ENCODE measurements at places on chromosomes 16 and 17.

GRCh38 chr17:40901981-40902474 is 17.0 kb upstream of the KRT20 start:
- H3K27me3 ChIP-seq: no peaks in the 10 kb centered on the region
- H3K4me1 ChIP-seq: peaks cover 24% of the 10 kb centered on the region
- peaks cover 7% of the 10 kb centered on the region for H3K36me3 ChIP-seq
- peak overlapping the region; percentile 3 for H3K4me3 ChIP-seq

GRCh38 chr16:26078716-26079355 is 387.1 kb downstream of the HS3ST4 start:
- no peaks in the 10 kb centered on the region for H3K27me3 ChIP-seq
- no peaks in the 10 kb centered on the region for H3K4me1 ChIP-seq
- no peaks in the 10 kb centered on the region for H3K36me3 ChIP-seq
- no peak overlapping the region for H3K4me3 ChIP-seq

DNA sequence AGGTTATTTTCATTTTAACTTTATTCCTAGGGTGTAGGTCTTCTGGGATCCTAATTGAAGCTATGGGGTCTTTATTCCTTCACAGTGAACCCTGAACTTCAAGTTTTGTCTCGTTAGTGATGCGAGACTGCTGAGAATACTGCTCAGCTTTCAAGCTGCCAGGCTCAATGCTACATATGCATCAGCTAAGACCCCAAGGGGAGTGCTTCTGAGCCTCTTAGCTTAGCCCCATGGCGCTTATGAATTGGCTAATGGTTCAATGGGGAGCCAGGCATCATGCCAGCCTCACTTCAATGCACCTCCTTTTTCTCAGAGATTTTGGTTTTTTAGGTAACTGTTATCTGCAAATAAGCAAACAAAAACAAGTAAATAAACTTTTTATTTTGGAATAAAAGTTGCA is 94.1 kb upstream of the SIAH1 start:
- peak overlapping the region; percentile 33 for H3K27ac ChIP-seq
- H3K4me1 ChIP-seq: peaks cover 7% of the 10 kb centered on the region
- no peaks in the 10 kb centered on the region for H3K36me3 ChIP-seq
- no peak overlapping the region for H3K4me3 ChIP-seq
- H3K27me3 ChIP-seq: no peaks in the 10 kb centered on the region

- no peak overlapping the region for H3K4me3 ChIP-seq
- H3K4me1 ChIP-seq: peaks cover 8% of the 10 kb centered on the region
- no peaks in the 10 kb centered on the region for H3K27me3 ChIP-seq
- H3K36me3 ChIP-seq: no peaks in the 10 kb centered on the region
- no peak overlapping the region for H3K27ac ChIP-seq
- DNase-seq: peak; percentile 73
These were observed 1231.8 kb downstream of the CDH11 start for GRCh38 chr16:63890081-63890480.

- no peaks in the 10 kb centered on the region for H3K36me3 ChIP-seq
- H3K4me1 ChIP-seq: peaks cover 12% of the 10 kb centered on the region
- peak overlapping the region; percentile 39 for H3K4me3 ChIP-seq
- no peaks in the 10 kb centered on the region for H3K27me3 ChIP-seq
These were observed 13.9 kb downstream of the NUP93 start for GRCh38 chr16:56743840-56744239.

- H3K4me1 ChIP-seq: no peaks in the 10 kb centered on the region
- DNase-seq: peak; percentile 81
- H3K36me3 ChIP-seq: no peaks in the 10 kb centered on the region
- no peak overlapping the region for H3K4me3 ChIP-seq
These were observed 11.0 kb downstream of the ACSM3 start for GRCh38 chr16:20774703-20775362.

DNA sequence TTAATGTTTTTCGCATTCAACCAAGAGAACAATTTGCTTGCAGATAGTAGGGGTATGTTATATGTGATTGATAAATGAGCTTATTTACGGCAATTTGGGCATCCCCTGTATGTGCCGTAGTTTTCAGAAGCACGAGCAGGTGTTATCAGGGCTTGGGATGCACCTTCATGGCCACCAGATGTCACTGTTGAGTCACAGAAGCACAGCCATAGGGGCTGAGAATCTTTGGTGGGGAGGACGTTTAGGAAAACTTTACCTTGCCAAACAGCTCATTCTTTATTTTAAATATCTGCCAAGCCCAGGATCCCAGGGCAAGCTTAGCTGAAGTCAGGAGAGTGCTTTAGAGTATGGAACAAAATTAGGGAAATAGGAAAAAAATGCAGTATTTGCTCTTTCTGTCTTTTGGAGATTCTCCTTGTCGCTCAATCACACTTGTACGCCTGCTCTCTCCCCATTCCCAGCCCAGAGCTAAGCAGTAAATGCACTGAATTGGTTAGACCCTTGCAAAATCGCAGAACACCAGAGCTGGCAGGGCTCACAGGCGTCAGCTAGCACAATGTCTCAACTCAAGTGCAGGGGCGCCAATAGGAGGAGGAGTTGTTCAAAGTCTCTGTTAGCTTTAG is 93.6 kb upstream of the MPHOSPH6 start:
- no peaks in the 10 kb centered on the region for H3K36me3 ChIP-seq
- peaks cover 75% of the 10 kb centered on the region for H3K27me3 ChIP-seq
- H3K4me1 ChIP-seq: no peaks in the 10 kb centered on the region
- H3K27ac ChIP-seq: no peak overlapping the region
- DNase-seq: peak; percentile 75

- no peak overlapping the region for H3K27ac ChIP-seq
These were observed 5.1 kb downstream of the CLCN7 start for GRCh38 chr16:1469693-1470201.

DNA sequence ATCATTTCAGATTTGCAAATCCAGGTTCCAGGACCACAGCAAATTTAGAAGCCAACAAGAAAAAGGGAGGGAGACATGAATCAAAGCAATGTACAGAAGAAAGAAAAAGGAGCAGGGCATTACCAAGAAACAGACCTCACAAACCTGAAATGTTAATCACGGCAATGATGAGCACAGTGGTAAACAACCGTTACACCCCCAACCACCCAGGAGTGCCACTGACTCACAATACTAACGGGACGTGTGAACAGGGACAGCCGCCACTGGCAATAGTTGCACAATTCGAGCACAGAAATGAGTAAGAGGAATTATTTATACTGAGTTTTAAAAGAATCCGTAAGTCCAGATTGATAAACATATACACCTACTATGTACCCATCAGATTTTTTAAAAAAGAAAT is 13.8 kb downstream of the USP22 start:
- peaks cover 40% of the 10 kb centered on the region for H3K4me1 ChIP-seq
- peak; percentile 89 for DNase-seq
- H3K36me3 ChIP-seq: peaks cover 57% of the 10 kb centered on the region
- H3K4me3 ChIP-seq: no peak overlapping the region

DNA sequence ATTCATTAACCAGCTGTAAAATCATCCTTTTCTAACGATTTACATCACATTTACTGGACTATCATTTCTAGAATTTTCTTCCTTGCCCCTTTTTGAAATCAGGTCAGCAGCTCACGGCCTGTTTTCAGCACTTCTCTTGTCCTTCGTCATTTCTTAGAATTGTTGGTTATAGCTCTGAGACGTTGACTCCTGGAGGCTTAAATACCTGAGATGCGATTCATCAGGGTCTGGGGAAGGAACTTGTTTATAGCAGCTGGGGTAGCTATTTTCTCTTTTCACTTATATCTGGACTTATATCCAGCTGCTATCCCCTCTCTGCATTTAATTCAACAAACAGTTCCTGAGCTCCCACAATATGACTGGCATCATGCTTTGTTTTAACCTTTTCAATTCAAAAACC is 338.7 kb upstream of the TNRC6C start:
- H3K27me3 ChIP-seq: no peaks in the 10 kb centered on the region
- no peak overlapping the region for H3K4me3 ChIP-seq
- peak; percentile 35 for DNase-seq
- no peaks in the 10 kb centered on the region for H3K36me3 ChIP-seq
- H3K27ac ChIP-seq: peak overlapping the region; percentile 24
- peaks cover 38% of the 10 kb centered on the region for H3K4me1 ChIP-seq

GRCh38 chr17:68327823-68328557 is 36.7 kb downstream of the ARSG start:
- no peaks in the 10 kb centered on the region for H3K27me3 ChIP-seq
- no peak overlapping the region for H3K27ac ChIP-seq
- DNase-seq: no peak
- H3K36me3 ChIP-seq: no peaks in the 10 kb centered on the region

DNA sequence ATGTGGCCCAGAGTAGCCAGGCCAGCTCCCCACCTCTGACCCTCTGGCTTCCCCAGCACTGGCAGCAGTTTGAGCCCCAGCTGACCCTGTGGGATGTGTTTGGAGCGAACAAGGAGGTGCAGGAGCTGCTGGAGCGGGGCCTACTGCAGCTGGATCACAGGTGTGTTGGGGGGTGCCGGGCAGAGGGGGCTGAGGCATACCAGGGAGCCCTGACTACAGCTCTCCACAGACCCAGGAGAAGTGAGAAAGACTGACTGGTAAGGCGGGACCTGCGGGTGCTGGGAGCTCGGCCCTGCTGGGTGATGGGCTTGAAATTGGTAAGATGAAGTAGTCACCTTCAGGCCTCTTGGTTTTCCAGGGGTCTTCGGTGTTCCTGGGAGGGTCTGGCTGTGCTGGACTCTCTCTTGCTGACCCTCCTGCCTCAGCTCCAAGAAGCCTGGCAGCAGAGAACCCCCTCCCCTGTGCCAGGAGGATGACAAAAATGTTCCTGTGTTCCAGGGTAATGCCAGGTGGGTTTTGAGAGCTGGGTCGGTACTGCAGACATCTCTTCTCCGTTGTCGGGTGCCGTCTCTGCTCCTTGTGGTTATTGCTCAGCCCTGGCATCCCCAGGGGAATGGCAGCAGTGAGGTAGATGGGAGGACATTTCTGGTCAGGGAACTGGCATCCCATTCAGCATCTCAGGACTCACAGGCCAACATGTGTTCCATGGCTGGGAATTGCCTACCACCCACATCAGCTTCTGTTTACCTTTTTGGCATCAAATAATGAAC is 5.9 kb downstream of the RSAD1 start:
- DNase-seq: no peak
- no peak overlapping the region for H3K27ac ChIP-seq
- no peaks in the 10 kb centered on the region for H3K27me3 ChIP-seq
- no peak overlapping the region for H3K4me3 ChIP-seq
- H3K4me1 ChIP-seq: peaks cover 35% of the 10 kb centered on the region

GRCh38 chr17:9937901-9938300 is 32.8 kb upstream of the RCVRN start:
- DNase-seq: no peak
- no peak overlapping the region for H3K27ac ChIP-seq
- no peaks in the 10 kb centered on the region for H3K36me3 ChIP-seq
- H3K27me3 ChIP-seq: no peaks in the 10 kb centered on the region
- H3K4me3 ChIP-seq: no peak overlapping the region

GRCh38 chr16:85331688-85332087 is 219.4 kb upstream of the CIBAR2 start:
- H3K36me3 ChIP-seq: peaks cover 4% of the 10 kb centered on the region
- H3K4me1 ChIP-seq: peaks cover 6% of the 10 kb centered on the region
- H3K27me3 ChIP-seq: no peaks in the 10 kb centered on the region
- H3K27ac ChIP-seq: no peak overlapping the region
- DNase-seq: peak; percentile 52

DNA sequence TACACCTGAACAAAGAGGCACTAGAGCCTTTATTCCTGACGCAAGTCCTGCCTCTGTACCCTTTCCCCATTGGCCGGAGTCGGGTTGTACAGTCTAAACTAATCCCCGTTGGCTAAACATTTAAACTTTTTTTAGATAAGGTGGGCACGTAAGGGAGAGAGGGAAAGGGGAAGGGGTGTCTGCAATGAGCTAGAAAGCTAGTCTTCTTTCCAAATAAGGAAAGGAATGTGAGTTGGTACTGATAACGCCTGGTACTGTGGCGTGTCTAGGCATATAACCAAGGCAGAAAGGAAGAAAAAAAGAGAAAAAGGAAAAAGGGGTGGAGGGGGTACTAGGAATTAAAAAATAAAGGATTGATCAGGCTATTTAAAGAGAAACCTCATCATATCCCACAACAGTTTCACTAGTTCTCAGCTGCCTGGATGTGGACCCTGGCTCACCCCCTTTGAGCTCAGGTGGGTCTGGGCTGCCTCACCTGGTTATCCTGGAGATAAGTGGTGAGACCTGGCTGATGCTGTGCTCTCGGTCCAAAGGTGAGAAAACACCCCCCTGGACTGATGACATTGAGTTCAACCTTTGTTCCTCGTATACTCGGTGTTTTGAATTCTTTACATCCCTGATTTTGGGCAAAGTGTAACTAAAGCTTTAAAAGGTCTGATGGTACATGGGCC is 90.9 kb upstream of the EEF2KMT start:
- H3K27me3 ChIP-seq: no peaks in the 10 kb centered on the region
- H3K4me1 ChIP-seq: no peaks in the 10 kb centered on the region
- DNase-seq: no peak
- H3K36me3 ChIP-seq: no peaks in the 10 kb centered on the region

DNA sequence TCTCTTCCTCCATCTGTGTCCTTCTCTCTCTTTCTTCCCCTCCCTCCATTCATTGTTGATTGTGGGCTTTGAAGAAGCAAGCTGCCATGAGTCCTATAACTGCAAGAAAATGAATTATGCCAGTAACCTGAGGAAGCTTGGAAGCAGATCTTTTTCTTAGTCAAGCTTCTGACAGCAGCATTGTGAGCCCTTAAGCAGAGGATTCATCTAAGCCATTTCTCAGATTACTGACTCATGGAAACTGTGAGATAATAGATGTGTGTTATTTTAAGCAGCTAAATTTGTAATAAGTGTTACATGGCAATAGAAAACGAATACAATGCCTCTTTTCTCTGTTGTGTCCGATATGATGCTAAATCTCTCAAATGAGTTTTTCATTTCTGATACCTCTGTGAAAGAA is 1109.7 kb downstream of the CDH11 start:
- peaks cover 4% of the 10 kb centered on the region for H3K4me1 ChIP-seq
- no peak for DNase-seq
- H3K27ac ChIP-seq: no peak overlapping the region
- no peaks in the 10 kb centered on the region for H3K27me3 ChIP-seq
- H3K4me3 ChIP-seq: no peak overlapping the region

DNA sequence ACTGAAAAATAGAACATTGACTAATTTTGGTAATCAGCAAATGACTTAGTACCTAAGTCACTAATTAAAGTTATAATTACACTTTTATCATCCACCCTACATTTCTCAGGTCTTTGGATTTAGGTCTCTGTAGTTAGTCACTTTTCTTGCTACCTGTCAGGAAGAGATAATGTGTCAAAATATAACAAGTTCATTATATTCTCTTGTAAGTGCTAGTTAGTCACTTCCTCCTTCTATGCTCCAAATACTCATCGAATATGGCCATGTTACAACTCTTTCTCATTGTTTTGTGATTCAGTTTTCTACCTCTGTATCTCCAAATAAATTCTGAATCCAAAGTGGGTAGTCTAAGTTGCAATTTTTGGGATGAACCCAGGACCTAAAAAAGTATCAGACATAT is 163.5 kb upstream of the KIF2B start:
- H3K36me3 ChIP-seq: no peaks in the 10 kb centered on the region
- DNase-seq: no peak
- no peak overlapping the region for H3K27ac ChIP-seq

DNA sequence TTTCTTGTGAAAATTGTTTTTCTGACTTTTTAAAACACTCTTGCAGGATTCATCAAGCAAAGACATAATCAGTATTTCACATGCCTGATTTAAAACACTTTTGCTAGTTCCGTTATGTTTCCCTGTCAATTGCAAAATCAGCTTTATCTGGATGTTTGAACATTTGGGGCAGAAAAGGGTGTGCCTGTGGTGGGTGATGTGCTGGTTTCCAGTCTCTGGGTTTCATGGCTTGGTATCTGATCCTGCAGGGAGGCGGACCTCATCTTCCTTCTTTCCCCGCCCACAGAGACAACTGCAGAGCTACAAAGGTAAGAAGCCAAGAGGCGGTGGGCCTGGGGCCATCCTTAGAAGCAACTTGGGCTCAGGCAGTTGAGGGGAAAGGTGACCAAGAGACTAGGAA is 41.8 kb downstream of the NLRC5 start:
- no peak for DNase-seq
- no peaks in the 10 kb centered on the region for H3K27me3 ChIP-seq
- H3K36me3 ChIP-seq: no peaks in the 10 kb centered on the region
- peaks cover 6% of the 10 kb centered on the region for H3K4me1 ChIP-seq

Measured in MCF 10A (cell line).